CD4-positive, alpha-beta memory T cell (primary cell): ENCODE measurements at places on chromosomes 6 and 20. TPM values are rescaled to one million over a fixed set of nuclear protein-coding genes. Genes with fewer than 3 reads are reported as not detected.

The NKX2-2 gene
- not detected for total RNA-seq

The PSORS1C2 gene
- total RNA-seq: not detected

The BCAS1 gene
- 0.32 TPM for total RNA-seq

The SLC22A3 gene
- total RNA-seq: not detected

The MPC1 gene
- 33.1 TPM for total RNA-seq

The LAMA2 gene
- 0.42 TPM for total RNA-seq

The PREX1 gene
- total RNA-seq: 164 TPM

The BPIFB4 gene
- total RNA-seq: not detected

The TP53TG5 gene
- total RNA-seq: 0.36 TPM

The SPATS1 gene
- not detected for total RNA-seq

The PACSIN1 gene
- 2.3 TPM for total RNA-seq

The TRIM40 gene
- total RNA-seq: not detected

The SLC35F1 gene
- total RNA-seq: not detected

The SIRPB2 gene
- not detected for total RNA-seq

The PHACTR2 gene
- 61.3 TPM for total RNA-seq

The HMGN3 gene
- total RNA-seq: 40.5 TPM

The PRSS16 gene
- total RNA-seq: 1.9 TPM

The TUBB2A gene
- total RNA-seq: 5.2 TPM

The SLC17A5 gene
- 16.2 TPM for total RNA-seq

The MANEA gene
- 13.0 TPM for total RNA-seq

The NECAB3 gene
- 23.3 TPM for total RNA-seq

The SOX18 gene
- not detected for total RNA-seq

The ADAT2 gene
- total RNA-seq: 11.2 TPM

The SNX9 gene
- total RNA-seq: 21.9 TPM

The ANKRD6 gene
- 5.8 TPM for total RNA-seq

The NFKBIL1 gene
- total RNA-seq: 9.8 TPM

The PMEPA1 gene
- 8.9 TPM for total RNA-seq

The FBXO9 gene
- 136 TPM for total RNA-seq

The ZSCAN23 gene
- 1.7 TPM for total RNA-seq

The DNMT3B gene
- total RNA-seq: 0.38 TPM

The LHFPL5 gene
- total RNA-seq: not detected

The TNF gene
- 25.0 TPM for total RNA-seq

The SLPI gene
- not detected for total RNA-seq

The CTNNBL1 gene
- 45.1 TPM for total RNA-seq

The BICRAL gene
- total RNA-seq: 36.4 TPM

The IBTK gene
- 29.5 TPM for total RNA-seq

The TREML2 gene
- total RNA-seq: 0.39 TPM

The OLIG3 gene
- not detected for total RNA-seq
